Inflammatory macrophage treated with lipopolysaccharide for 4 hours (primary cell): ENCODE measurements at places on chromosomes 2 and 18.

DNA sequence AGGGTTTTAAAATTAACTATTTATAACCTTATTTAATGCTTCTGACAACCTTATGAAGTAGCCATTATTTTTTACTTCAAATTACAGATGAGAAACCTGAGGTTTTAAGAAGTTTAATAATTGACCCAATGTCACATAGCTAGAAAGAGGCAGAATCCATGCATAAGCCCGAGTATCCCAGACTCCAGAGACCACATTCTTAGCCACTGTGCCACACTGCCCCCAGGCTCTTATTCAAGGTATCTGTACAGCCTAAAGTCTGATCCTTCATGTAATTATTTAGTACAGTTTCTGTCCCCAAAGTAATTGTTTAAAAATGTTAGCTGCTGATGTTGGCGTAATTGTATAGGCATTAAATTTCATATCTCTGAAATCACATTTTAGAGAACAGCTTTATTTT, 124.7 kb upstream of the LRRTM1 start:
- no peak for DNase-seq

- no peak for DNase-seq
These were observed 330.0 kb upstream of the POU3F3 start for GRCh38 chr2:104523921-104524320.

- peak; percentile 53 for DNase-seq
These were observed 41.0 kb downstream of the SLC66A3 start for GRCh38 chr2:11196246-11196645.

- no peak for DNase-seq
These were observed 13.4 kb upstream of the WIPF1 start for GRCh38 chr2:174611006-174611405.

- peak; percentile 90 for DNase-seq
These were observed 10.8 kb downstream of the EMILIN2 start for GRCh38 chr18:2857491-2858131.

DNA sequence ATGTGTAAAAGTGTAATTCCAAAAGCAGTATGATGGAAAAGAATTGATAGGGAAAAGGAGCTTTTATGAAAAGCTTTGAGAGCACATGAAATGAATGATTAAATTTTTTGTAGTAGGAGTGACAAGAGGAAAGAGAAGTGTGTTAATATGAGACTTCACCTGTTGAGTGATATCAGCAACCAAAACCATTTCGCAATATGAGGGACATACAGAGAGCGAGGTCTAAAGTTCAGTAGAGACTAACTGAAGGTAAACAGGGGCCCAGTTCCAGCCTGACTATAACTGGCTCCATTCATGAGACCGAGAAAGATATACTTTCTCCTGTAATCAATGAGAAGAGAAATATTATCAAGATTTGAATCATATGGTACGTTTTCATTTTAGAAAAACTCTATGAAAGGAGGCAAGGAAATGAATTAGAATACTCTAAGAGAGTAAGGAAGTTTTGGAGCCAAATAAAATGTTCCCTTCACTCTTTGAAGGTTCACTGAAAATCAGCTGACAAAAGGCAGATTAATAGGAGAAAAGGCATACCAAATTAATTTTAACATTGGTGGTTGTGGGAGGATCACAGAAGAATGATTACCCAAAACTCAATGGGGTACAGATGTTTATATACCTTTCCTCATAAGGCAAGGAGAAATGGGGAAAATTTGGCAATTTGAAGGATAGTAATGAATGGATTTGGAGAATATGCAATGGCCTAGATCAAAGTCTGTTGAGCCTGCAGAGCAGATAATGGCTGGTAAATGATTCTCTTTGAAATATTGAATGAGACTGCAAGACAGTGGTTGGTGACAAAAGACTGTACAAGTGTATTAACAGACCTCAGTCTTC, 932.2 kb downstream of the TDRD15 start:
- no peak for DNase-seq

DNA sequence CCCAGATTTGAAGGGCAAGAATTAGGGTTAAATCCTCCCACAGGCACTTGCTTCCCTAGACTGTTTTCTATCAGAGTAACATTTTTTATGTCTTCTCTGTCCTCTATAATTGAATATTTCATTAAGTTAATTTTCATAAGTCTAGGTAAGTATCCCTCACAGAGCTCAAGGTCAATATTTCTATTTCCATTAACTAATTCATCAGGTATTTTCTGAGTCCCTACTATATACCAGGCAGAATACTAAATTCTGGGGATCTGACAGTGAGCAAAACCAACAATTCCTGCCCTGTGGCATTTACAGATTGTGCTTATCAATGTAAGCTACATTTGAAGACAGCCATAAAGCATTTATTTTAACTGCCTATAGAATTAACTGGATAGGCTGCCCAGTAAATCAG, 86.4 kb upstream of the RBBP8 start:
- DNase-seq, result no peak

DNA sequence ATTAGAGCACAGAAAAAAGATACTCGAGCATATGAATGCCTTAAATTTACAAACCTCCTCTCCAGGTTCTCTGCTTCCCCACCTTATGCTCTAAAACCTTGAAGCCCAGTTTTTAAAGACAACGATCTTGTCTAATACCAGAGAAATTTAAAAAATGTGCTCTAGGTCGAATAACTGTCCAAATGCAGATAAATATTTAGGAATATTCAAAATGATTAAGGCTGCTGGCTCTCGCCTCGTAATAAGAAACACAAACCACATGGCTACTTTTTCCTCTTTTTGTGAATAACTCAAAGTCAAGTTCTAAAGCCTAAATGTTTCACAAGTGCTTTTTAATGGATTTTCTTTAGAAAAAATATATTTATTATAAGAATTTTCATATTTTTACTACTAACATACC, 101.3 kb downstream of the SATB2 start:
- no peak for DNase-seq

DNA sequence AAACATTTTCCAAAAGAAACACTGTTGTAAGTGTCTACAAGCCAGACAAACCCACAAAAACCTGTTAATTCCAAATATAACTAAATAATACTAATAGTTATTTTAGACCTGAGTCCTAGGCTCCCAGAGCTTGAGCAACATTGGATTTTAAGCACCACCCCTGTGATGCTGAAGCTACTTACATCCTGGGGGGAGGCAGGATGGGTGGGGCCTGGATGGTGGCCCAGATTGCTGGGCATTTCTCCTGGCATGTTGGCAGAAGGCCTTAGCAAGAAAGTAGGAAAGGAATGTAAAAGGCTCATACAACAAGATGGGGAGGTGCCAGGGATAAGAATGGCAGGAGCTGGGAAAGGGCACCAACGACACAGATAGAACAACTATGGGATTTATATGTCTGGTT, 50.7 kb upstream of the OTX1 start:
- no peak for DNase-seq

GRCh38 chr18:48352051-48352755, 57.0 kb downstream of the ZBTB7C start:
- no peak for DNase-seq

DNA sequence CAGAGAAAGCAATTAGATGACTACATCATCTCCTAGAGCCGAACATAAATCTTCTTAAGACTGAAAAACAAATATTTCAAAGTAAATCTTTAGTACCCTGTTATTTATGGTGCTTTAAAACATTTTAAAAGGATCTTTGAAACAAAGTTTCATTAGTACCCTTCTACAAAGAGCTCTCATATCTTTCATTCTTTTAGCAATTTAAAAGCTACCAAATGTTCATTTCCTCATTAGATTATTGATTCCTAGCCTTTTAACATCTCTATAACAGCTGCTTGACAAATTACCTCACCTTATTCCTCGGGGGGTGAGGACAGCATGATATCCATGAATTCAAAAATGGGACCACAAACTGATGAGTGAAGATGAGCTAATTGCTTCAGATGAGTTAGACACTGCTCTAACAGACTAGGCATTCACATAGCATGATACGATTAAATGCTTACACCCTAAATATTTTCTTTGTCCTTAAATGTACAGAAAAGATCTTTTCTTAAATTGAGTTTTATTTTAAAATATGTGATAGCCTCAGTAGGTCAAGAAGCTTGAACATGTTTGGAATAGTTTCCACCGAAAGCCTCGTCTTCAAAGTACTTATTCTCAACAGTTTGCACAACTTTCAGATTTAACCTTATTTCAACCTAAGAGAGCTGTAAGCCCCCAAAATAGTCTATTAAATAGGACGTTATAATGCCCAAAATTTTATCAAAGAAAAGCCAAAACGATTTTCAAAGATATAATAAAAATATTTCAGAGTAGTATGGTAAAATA, 2.1 kb downstream of the ATAD2B start:
- DNase-seq, result no peak

GRCh38 chr2:73163483-73164367, 38.6 kb upstream of the NOTO start:
- peak; percentile 51 for DNase-seq

DNA sequence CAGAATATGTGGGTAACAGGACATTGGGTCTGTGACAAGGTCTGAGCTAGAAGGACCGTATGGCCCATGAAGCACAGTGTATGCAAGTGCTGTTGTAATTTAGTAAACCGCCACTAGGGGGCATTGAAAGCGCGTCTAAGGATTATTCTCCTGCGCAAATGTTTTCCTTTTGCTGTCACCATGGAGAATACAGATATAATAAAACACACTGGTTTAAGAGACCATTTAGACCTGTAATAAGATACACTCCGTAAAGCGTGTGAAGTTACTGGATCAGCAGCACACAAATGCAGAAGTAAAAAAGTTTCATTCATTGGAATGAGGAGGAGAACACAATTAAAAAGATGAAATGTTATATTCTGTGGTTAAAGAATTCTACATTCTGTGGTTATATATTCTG, 272.4 kb downstream of the AGAP1 start:
- DNase-seq, result peak; percentile 59

DNA sequence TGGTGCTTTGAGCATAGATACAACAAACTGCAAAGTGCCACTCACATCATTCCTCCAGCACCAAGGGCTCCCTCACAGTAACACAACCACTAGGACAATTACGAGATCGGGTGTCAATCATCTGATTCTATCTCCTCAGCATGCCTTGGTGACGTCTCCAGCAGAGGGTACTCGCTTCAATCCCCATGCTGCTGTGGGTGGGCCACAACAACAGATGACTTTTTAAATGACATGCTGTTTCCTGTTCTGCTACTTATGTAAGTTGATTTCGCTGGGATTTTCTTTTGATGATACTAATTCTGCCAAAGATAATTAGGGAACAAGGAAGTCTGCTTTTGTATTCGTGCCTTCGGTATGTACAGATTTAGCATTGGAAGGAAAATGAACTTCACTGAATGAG, 1113.0 kb downstream of the BCL11A start:
- no peak for DNase-seq

DNA sequence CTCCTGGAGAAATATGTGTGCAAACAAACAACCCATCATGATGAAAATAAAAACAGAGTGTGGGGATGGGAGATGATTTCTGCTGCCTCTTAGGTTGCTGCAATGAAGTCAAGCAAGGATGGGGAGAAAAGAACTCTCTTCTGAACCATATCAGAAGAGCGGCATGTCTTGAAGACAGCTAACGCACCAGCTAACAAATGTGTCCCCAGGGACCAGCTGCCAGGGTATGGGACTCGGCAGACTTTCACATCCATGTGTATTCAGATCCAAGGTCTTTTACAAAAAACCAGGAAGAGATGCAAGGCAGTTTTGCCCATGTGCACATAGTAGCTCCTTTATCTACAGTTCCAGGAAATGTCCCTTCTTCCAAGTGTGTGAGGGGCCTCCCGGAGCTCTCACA, 125.4 kb downstream of the CLIP4 start:
- no peak for DNase-seq

- DNase-seq, result no peak
These were observed 22.2 kb downstream of the SPAG16 start for GRCh38 chr2:213306316-213306942.

DNA sequence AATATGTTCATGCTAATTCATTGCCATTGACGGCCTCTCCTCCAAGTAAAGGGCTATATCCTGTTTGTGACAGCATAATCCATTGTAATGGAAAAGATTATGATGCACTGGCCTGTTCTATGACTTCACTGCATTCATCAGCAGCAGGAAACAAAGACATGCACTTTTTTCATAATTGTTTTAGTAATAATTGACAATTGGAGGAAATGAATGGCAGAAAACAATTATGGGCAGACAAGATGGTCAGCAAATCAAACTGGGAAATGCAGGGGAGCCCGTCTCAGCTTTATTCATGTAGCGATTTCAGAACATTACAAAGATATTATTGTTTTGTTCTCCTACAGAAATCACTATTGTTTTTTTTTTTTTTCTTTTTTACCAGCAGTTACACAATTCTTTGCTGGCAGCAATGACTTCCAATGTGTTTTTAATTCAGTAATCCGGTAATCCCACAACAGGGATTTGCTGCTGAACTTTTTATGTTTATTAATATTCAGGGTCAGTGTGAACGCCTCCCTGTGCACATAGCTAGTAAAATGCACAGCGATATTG, 33.8 kb upstream of the RASGRP3 start:
- no peak for DNase-seq

- DNase-seq, result no peak
These were observed 39.6 kb upstream of the KLF7 start for GRCh38 chr2:207205173-207205957.

DNA sequence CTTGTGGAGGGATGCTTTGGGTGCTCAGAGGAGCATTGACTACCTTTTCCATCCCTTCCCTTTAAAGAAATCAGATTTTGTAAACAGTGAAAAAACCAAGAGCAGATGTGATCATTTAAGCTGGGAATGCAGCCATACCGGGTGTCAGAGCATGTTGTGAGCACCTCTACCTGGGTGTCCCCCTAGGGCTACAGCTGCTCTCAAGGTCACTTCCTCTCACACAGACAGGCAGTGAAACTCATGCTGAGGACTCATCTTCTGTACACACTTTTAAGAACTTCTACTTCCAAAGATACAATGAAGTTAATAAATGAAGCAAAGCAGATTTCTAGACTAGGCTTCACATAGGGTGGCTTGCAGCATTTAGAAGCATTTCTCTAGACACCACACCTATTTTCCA, 48.4 kb upstream of the FRZB start:
- no peak for DNase-seq

DNA sequence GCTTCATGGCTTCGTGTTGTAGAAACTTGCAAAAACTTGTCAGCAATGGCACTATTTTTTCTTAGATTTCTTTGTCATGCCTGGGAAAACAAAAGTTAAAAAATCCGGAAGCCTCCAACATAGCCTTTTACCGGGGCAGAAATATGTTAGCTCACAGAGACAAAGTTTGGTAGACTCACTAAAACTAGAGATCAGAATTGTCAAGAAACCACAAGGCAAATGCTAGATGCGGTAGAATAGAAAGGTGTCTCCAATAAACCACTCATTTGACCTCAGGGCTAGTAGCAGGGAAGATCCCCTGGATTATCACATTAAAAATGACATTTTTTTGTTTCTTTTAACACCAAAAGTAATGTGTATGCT, 405 bp downstream of the CASP10 start:
- no peak for DNase-seq

- DNase-seq, result no peak
These were observed 56.5 kb upstream of the ACSL3 start for GRCh38 chr2:222804351-222804750.

GRCh38 chr2:12774395-12774727, 57.6 kb downstream of the TRIB2 start:
- no peak for DNase-seq

- DNase-seq, result no peak
These were observed 61.0 kb upstream of the GPR45 start for GRCh38 chr2:105180491-105180972.

- peak; percentile 79 for DNase-seq
These were observed 69.3 kb downstream of the NRP2 start for GRCh38 chr2:205751569-205752031.

- no peak for DNase-seq
These were observed 1279.4 kb downstream of the LRP1B start for GRCh38 chr2:140851258-140851981.
